ENCODE measurements at places on chromosomes 16 and 17. TPM values are rescaled to one million over a fixed set of nuclear protein-coding genes. Genes with fewer than 3 reads are reported as not detected.
A peak's percentile ranks its signal among the peaks of the same experiment; 100 is the strongest.

GRCh38 chr17:80970044-80970761 is 21.4 kb upstream of the CHMP6 start:
- DNase-seq: no peak

DNA sequence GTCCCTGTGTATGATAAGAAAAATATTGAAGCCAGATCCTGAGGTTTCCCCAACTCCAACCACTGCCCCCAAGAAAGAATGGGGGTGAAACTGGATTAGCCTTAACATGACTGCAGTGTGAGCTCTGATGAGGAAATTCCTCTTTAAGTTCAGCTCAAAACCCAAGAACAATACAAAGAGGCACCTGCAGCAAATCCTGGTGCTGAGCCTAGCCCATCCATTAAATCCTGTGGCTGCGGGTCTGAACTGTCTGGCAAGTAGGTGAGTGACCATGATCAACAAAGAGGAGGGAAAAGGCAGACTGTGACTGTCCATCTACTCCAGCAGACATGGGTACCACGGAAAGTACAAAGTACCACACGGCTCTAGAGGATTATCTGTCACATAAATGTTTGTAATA is 64.2 kb downstream of the CREBBP start:
- DNase-seq: no peak

DNA sequence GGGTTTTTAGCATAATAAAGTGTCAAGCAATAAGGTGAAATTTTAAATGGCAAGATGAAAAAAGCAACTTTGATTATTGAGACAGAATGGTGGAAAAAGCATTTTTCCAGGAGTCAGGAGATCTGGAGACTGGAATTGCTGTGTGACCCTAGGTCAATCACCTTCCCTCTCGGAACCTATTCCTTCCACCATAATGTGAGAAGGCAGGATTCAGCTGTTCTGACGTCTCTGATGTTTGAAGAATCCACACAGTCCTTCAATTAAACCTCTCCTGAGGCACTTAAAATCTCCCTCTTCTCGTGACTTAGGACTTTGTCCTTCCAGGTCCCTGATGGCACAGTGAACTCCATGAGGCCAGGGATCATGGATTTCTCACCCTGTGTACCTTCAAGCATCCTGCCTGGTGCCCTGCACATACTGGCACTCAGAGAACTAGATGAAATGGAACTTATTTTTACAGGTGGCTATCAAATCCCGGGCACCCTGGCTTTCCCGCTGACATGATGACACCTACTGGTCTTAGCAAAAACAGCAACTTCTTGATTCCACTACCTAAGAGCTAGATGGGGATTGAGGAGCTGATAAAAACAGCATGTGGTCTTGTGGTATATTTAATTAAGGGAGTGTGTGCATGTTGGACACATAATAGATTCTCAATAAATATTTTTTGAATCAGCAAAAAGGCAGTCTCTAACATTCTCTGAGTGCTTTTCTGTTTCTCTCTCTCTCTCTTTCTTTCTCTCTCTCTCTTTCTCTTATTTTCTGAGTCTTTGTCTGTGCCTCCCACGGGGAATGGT is 2.3 kb upstream of the CCDC182 start:
- peak; percentile 80 for DNase-seq

- no peak for DNase-seq
These were observed 1175.1 kb upstream of the GOT2 start for GRCh38 chr16:59909262-59909661.

DNA sequence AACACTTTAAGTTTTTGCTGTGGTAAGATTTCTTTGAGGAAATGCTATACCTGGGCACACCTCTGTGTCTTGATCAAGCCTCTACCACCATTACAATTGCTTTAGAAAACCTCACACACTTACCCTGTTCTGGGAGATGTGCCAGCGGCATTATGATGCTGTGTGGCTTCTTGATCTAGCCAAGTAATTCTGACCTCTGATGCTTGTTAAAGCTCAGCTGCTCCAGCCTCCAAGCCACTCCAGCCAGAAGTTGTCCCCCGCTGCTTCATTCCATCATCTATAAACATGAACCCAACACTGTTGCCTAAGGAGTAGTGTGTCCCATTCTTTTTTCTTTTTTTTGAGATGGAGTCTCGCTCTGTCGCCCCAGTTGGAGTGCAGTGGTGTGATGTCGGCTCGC is 60.1 kb downstream of the CYLD start:
- peak; percentile 83 for DNase-seq

GRCh38 chr17:45034599-45034998 is 16.8 kb downstream of the DCAKD start:
- DNase-seq: no peak

- no peak for DNase-seq
These were observed 44.6 kb downstream of the RAI1 start for GRCh38 chr17:17725752-17726457.

GRCh38 chr16:73063854-73064211 is 15.9 kb upstream of the ZFHX3 start:
- no peak for DNase-seq

DNA sequence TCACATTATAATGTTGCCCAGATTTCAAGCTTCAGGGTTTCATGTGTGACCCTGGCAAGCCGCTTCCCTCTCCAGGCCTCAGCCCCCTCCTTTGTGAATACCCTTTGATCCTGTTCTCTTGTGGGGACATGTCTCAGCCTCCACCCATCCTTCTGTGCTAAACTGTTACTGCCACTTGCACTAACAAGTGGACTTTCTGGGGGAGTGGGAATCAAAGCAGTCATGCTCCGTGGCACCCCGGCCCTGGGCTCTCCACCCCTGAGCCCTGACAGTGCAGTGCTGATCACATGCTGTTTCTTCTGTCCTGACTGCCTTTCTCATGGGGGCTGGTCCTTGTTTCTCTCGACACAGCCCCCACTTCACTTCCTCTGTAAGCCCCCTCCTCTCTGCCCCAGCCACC is 9.7 kb upstream of the DCAF7 start:
- no peak for DNase-seq

DNA sequence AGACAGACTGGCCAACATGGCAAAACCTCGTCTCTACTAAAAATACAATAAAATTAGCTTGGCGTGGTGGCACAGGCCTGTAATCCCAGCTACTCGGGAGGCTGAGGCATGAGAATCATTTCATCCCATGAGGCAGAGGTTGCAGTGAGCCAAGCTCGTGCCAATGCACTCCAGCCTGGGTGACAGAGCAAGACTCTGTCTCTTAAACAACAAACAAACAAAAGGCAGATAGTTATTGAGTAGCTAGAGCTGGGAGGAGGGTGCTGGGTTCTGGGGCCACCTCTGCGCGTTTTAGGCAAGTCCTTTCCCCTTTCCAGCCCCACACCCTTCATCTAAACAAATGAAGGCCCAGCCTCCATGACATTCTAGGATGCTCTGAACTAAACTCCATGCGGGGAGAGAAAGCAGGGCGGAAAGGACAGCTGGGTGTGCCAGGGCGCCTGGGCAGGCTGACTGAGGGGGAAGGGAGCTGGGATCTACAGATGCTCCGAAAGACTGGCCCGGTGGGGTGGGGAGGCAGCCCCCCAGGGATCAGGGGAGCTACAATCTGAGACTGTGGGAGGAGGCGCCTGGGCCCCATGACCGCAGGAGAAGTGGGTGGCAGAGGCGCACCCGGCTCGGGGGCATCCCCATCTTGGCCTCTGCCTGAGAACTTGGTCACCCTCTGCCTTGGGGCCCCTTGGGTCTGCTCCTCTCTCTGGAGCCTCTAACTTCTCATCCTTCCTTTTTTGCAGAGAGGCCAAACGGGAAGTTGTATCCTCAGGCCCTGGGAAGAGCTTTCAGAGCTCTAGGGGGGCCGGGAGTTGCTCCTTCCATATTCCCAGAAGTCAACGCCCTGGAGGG is 910 bp downstream of the ITGAL start:
- DNase-seq: no peak

DNA sequence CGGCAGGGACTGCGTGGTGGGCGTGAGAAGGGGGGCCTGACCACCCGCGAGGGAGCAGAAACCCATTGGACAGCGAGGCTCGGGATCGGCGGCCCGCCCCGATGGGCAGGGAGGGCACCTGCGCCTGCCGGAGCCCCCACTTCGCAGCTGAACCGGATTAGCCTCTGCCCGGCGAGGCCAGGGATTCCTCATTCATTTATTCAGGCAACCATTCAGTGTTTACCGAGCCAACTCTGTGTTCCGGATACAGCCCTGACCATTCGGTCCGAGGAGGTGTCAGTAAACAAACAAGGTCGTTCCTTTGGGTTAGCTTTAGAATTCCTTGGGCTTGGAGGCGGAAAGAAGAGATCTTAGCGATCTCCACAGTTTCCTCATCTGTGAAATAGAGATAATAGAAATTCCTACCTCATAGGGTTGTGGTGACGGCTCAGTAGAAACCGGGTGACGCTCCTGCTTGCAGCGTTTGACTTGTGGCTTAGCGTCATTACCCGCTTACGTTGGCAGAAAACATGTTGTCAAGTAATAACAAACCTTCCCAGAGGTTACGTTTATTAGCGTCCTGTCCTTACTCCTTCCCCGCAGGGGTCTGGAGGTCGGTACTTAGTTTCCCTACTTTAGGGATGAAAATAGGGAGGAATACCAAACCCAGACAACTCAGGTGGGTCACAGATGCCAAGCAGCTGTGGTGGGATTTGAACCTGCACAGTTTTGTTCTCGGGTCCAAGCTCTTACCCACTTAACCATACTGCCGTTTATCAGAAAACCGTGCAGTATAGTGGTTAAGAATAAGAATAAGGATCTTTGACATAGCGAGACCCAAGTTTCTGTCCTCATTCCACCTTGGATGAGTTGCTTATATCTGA is 893 bp downstream of the POLR3E start:
- peak; percentile 97 for DNase-seq

DNA sequence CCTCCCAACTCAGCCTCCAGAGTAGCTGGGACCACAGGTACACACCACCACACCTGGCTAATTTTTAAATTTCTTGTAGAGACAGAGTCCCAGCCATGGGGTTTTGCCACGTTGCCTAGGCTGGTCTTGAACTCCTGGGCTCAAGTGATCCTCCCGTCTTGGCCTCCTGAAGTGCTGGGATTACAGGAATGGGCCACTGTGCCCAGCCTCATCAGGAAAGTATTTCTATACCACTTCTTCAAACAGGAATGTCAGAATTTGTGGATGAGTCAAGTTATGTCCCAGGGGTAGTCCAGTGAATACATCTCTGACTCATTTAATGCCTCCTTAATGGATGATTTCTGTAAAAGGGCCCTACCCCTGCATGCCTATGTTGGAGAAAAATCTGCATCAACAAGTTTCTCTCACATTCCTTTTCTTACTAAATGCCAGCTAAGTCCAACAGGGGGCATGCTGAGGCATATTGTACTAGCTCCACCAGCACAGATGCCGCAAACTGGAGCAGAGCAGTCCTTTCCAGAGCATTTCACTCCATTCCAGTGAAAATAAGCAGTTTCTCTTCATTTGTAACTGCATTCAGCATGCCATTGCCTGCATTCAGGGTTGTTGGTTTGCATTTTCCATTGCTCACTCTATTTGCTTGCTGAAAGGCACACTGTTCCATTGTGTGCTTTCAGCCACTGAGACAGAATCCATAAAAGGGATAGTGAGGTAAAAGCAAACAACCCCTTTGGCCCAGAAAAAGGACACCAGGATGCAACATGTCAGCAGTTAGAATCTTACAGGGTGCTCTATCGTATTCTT is 5.3 kb upstream of the CAVIN1 start:
- DNase-seq: peak; percentile 95

LRRC75A gene
- total RNA-seq: 3.1 TPM

CD300H gene
- not detected for total RNA-seq

SLC13A2 gene
- not detected for total RNA-seq

FAM171A2 gene
- 5.0 TPM for total RNA-seq

FOXL1 gene
- total RNA-seq: 24.1 TPM

CLEC18B gene
- total RNA-seq: 0.77 TPM

CACNA1H gene
- total RNA-seq: 0.26 TPM
